ENCODE measurements at places on chromosomes 3 and 15. TPM values are rescaled to one million over a fixed set of nuclear protein-coding genes. Genes with fewer than 3 reads are reported as not detected.

DNA sequence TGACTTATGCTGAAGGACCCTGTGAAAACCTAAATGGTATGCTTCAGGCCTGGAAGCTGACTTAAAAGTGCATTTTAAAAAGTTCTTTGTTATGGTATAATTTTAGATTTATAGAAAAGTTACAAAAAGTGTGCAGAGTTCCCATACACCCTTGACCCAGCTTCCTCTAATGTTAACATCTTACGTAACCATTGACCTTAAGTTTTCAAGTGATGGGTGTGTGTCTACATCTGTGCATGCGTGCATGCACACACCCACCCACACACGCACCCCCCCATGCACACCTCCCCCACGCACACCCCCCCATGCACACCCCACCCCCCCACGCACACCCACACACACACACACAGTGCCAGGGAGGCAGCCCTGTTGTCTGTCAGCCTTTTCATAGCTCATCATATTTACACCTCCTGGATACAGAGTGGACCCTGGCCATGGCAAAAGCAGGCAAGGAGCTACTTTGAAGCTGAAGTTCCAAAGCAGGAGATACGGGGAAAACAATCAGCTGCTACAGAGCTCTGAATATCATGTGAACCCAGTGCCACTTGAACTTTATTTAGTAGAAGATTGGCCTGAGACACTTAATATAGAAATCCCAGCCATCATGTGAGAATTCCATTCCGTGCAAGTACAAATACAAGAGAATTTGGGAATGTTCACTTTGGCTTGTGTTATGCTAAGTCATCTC, 30.0 kb upstream of the TRAK1 start:
- H3K27ac ChIP-seq = peak overlapping the region; percentile 71
- no peak overlapping the region for H3K4me3 ChIP-seq
- no peak for DNase-seq
- no peaks in the 10 kb centered on the region for H3K27me3 ChIP-seq

DNA sequence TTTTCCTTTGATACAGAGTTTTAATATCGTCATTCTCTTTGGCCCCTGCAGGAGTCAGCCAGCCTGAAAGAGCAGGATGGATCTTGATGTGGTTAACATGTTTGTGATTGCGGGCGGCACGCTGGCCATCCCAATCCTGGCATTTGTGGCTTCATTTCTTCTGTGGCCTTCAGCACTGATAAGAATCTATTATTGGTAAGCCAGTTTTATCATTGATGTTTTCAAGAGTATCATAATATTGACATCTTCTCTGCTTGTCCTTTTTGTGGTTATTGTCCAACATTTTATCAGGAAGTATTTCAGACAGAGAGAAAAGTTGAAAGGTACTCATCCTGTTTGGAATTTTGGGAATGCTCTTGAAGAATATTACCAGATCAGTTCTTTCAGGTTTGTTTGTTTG, 18.9 kb downstream of the ABHD6 start:
- no peak overlapping the region for H3K27ac ChIP-seq
- H3K4me3 ChIP-seq = no peak overlapping the region
- H3K4me1 ChIP-seq = no peaks in the 10 kb centered on the region
- H3K27me3 ChIP-seq = no peaks in the 10 kb centered on the region
- H3K36me3 ChIP-seq = no peaks in the 10 kb centered on the region
- no peak for DNase-seq

GRCh38 chr3:11415099-11415498, 142.9 kb downstream of the ATG7 start:
- no peaks in the 10 kb centered on the region for H3K27me3 ChIP-seq
- no peaks in the 10 kb centered on the region for H3K36me3 ChIP-seq
- H3K4me1 ChIP-seq = no peaks in the 10 kb centered on the region
- no peak overlapping the region for H3K4me3 ChIP-seq
- H3K27ac ChIP-seq = no peak overlapping the region

- no peak overlapping the region for H3K27ac ChIP-seq
- no peaks in the 10 kb centered on the region for H3K36me3 ChIP-seq
- DNase-seq = no peak
- no peaks in the 10 kb centered on the region for H3K4me1 ChIP-seq
- no peak overlapping the region for H3K4me3 ChIP-seq
- no peaks in the 10 kb centered on the region for H3K27me3 ChIP-seq
Measured at GRCh38 chr3:114155370-114155821, 23.5 kb downstream of the DRD3 start.

DNA sequence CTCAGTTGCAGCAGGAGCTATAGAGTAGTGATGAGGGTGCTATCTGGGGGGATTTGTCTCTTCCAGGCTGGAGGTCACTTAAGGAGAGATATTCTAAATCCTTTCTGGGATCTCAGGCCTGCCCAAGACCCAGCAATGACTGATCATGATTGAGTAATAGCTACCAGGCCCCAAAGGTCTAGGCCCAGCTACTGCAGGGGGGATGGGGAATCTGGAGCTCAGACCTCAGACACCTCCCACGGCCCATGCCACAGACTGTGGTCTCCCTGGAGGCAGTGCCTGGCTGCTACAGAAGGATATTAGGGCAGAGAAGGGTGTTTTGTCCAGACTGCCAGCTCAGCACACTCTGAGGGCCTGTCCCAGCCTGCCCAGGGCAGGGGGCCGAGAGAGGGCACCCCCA, 6.9 kb downstream of the SLC38A3 start:
- no peak overlapping the region for H3K27ac ChIP-seq
- no peaks in the 10 kb centered on the region for H3K36me3 ChIP-seq
- H3K27me3 ChIP-seq = no peaks in the 10 kb centered on the region

GRCh38 chr15:35481992-35482391, 64.0 kb downstream of the DPH6 start:
- H3K36me3 ChIP-seq = no peaks in the 10 kb centered on the region
- no peaks in the 10 kb centered on the region for H3K4me1 ChIP-seq
- H3K4me3 ChIP-seq = no peak overlapping the region
- no peaks in the 10 kb centered on the region for H3K27me3 ChIP-seq
- no peak for DNase-seq

CACNA2D3 gene
- 3.4 TPM for total RNA-seq

LEO1 gene
- 12.8 TPM for total RNA-seq

TICRR gene
- total RNA-seq = 0.16 TPM

LTF gene
- total RNA-seq = 78.7 TPM

TP63 gene
- total RNA-seq = 20.0 TPM

PROS1 gene
- 74.4 TPM for total RNA-seq

Measured in breast epithelium (tissue), 4 donors.